HuH-7.5 (cell line): ENCODE measurements at places on chromosomes 2 and 18.
A peak's percentile ranks its signal among the peaks of the same experiment; 100 is the strongest.

GRCh38 chr18:69887256-69887655 is 60.4 kb downstream of the CD226 start:
- DNase-seq: no peak

GRCh38 chr2:108853421-108853820 is 66.8 kb downstream of the CCDC138 start:
- DNase-seq: no peak

GRCh38 chr18:48517048-48517447 is 21.8 kb upstream of the CTIF start:
- no peak for DNase-seq

DNA sequence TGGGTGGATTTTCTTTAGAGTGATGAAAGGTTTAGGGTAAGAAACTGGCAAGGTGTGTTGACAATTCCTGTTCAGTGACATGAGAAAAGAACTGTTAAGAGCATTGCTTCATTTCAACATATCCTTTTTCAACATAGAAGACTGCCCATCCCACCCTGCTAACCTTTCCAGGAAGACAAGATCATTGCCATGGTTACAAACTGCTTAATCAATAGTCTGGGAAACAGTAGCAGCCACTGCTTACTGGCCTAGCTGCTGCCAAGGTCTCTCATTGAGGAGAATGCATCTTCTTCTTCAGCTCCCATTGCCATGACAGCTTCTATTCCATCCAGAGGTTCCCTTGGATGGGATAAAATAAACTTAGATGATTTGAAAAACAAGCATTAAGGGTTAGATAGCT is 212.1 kb downstream of the LRRTM1 start:
- no peak for DNase-seq

- no peak for DNase-seq
Observed at GRCh38 chr2:172282944-172283343, 144.4 kb upstream of the ITGA6 start.

- no peak for DNase-seq
Observed at GRCh38 chr18:77220726-77221125, 28.9 kb upstream of the GALR1 start.

DNA sequence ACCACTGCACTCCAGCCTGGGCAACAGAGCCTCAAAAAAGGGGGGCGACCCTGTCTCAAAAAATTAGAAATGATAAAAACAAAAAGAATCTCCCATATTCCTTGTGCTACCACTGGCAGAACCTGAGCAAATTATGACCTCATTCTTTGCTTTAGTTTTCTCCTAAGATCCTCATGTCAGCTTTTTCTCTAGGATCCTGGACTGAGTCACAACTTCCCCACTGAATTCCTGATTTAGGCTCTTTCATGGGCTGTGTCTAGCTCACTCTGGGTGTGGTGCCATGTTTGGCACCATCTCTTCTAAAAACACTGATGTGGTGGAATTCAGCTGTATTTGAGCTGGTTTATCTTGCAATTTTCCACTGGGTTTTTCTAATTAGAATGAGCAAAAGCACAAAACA is 37.1 kb downstream of the EXOC6B start:
- no peak for DNase-seq

DNA sequence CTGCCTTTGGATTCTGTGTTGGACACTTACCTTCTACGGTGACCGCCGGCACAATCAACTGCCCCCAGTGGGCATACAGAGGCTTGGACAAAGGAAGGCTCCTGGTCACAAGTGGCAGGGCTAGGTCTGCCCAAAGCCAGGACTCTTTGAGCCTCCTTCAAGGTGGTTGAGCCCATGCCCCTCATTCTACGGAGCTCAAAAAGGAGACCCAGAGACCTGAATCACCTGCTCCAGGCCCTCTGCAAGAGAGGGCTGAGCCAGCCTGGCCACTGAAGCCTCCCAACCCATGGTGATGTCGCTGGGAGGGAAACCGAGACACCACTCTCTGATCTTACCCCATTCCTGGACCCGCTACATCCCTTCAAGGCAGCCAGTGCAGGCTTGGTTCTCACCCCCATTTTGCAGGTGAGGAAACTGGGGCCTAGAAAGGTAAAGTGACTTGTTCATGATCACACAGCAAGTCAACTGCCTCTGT is 87.9 kb downstream of the INHBB start:
- no peak for DNase-seq

GRCh38 chr18:60070631-60071030 is 170.8 kb downstream of the PMAIP1 start:
- DNase-seq: no peak

GRCh38 chr2:238561230-238561629 is 134.5 kb downstream of the ASB1 start:
- no peak for DNase-seq

DNA sequence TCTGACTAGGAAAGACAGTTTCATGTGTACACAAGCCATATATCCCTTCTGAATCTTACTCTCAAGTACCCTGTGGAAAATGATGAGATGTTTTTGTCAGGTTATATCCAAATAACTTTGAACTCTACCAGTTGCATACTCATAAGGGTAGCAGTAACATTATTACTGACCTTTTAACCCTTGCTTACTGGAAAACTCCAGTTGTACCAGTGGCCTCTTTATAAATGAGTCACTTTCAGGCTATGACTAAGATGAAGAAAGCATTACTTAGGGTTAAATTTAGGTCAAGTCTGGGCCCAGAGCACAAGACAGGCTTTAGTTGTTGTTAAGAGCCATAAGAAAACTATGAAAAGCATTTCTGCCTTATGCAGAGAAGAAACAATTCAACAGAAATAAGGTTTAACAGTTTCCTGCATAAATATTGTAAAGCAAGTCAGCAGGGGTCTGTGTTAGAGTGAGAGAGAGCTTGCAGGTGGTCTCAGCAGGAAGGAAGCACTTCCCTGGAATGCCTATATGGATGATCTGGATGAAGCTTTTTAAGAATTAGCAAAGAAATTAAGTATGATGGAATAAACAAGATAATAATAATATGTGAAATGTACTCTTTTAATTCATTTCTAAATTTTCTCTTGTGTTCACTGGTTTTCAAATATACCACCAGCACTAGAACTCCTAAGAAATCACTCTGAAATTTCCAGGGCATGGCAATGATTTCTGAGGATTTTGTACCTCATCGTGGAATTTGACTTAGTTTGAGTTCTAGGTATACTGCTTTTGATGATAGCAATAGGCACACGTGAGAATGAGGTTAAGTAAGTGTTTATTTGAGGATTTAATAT is 126.6 kb downstream of the UBE2E3 start:
- no peak for DNase-seq

DNA sequence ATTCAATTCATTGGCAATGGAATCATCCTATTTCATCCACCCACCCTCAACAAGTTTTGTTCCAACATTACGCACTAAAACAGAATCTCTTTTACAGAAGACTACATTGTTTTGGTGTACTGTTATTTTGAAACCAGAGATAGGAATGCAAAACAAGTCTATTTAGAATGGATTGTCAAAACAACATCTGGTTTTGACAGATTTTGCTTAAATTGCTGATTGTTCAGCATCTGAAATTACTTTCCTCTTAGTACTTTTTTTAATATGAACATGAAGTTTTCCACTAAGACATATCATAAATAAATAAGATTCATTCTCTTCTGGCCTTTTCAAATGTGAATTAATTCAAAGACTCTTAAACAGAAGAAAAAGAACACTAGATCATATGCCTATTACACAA is 323.9 kb upstream of the TFPI start:
- no peak for DNase-seq

- DNase-seq: no peak
Observed at GRCh38 chr2:155266583-155266982, 568.1 kb downstream of the KCNJ3 start.

GRCh38 chr2:174465327-174465726 is 21.5 kb downstream of the GPR155 start:
- DNase-seq: no peak

DNA sequence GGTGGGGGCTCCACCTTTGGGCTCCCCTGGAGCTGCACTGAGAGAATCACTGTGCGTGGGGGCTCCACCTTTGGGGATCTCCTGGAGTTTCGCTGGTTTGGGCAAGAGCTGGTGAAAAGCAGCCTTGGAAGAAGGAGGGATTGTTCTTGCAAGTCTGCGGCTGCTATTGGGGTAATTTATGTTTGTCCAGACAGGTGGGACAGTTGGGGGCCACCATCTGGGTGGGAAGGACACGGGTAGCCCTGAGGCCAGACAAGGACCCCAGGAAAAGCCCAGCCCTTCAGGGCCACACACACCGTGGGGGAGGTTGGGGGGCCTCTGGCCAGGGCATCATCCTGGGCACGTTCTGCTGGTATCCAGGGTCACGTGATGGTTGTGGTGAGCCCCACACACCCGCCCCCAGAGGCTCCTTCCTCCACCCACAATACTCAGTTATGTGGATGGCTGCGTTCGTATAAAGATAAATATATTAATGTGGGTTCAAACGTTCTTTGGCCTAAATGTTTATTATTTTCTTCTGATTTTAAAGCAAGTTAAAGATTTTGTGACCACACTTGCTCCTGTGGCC is 47.7 kb downstream of the TPO start:
- DNase-seq: no peak

GRCh38 chr18:21264651-21265050 is 22.6 kb downstream of the GREB1L start:
- DNase-seq: peak; percentile 31

GRCh38 chr2:64212346-64212745 is 68.1 kb upstream of the PELI1 start:
- no peak for DNase-seq

DNA sequence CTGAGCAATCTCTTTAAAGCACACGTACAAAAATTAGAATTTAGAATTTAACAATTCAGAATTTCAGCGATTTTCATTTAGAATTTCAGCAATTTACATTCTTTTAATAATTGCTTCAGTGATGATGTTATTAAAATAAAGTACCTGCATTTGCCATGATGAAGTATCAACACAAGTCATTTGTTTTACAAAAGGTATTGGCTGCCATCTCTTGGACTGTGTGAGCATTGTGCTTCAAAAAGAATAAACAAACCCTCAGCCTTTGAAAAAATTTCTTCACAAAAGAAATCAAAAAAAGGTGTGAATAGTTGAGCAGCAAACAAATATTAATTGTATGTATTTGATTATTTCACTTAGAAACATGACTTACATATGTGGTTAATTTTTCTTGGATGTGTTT is 27.1 kb upstream of the ZC3H15 start:
- no peak for DNase-seq

- no peak for DNase-seq
Observed at GRCh38 chr18:64148988-64149387, at the start of gene LINC00305. TSS of gene LINC00305 (minus strand) at chr18:64149088.

DNA sequence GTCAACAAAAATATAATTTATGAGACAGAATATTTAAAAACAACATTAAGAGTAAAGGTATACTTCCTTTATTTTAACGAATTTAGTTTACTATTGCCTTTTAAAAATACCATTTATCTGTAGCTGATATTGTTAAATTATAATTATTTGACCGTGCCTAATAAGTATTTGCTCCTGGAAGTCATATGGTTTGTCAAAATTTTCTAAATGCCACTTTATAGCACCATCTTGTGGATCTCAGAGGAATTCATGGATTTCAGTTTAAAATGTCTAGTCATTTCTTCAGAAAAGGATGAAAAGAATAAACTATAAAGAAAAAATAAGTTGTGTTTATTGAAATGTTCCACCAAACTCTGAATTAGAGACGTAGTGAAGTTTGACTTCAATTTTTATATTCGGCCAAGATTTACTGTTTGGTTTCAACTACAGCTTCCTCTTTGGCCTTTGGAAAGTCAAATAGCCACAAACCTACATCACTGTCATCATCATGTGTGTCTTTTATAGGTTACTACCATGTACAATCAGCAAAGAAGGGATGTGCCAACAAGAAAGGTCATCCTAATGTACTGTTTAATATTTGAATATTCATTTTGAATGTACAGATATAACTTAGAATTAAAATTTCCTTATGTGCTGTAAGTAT is 10.3 kb upstream of the FTCDNL1 start:
- DNase-seq: peak; percentile 11

- DNase-seq: no peak
Observed at GRCh38 chr18:67518566-67518965, 2.0 kb upstream of the DSEL start.
